Endodermal cell (in vitro differentiated cells): ENCODE measurements at places on chromosomes 4 and X.

DNA sequence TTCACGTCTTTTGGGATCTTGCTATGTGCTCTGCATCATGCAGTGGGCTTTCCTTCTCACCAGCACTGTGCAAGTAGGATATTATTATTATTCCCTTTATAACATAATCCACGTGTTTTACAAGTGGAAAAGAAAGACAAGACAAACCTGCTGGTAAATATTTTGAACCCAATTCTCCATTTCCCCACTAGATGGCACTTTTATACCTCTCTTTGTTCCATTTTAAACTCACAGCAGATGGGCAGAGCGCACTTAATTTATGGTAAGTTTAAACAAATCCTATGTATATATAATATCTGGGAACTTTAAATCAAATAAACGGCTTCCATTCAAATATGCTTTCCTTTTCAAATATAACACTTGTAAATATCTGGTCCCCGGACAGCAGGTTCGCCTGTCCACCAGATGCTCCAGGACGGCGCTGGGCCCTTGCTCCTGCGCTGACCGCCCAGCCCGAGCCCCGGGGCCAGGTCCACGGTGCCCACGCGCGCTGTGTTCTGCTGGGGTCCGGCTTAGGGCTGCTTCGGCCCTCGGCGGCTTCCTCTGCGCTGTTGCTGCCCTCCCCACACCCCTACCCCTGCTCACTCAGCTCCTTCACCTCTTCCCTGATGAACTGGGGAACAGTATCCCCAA lies 31.1 kb downstream of the F11 start:
- no peak for DNase-seq

DNA sequence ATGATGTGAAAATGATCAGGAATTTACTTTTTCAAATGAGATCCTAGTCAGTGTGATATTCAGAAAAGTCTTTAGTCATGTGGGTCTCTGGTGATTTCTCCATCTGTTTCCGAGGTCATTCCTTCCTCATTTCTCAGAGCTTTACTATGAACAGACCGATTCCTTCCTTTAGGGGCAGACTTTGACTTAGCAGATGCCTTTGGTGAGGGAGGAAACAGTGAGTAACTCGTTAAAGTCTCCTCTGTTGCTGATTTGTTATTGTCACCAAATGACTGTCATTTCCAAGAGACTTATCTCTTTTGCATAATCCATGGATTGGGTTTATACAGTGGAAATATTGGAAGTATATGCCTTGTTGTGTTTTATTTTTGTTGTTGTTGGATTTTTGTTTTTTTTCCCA lies 76.2 kb upstream of the CD99 start:
- no peak for DNase-seq

DNA sequence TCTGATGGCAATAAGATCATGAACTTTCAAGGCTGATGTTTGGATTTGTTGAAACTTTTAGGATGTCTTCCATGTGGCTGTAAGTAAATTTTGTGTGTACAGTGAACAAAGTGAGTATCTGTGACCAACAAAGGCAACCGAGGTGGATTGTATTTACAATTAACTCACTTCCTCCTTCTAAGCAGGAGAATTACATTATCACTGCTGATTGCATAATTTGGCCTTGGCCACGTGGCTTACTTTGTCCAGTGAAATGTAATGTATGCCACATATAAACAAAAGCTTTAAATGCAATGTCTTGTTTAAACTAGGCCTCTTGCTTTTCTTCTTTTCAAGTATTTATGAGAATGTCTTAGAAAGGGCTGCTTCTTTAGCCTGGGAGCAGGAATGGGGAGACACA lies 66.3 kb upstream of the MAD2L1 start:
- DNase-seq: no peak

GRCh38 chr4:80252427-80252826 lies 14.0 kb upstream of the FGF5 start:
- no peak for DNase-seq

DNA sequence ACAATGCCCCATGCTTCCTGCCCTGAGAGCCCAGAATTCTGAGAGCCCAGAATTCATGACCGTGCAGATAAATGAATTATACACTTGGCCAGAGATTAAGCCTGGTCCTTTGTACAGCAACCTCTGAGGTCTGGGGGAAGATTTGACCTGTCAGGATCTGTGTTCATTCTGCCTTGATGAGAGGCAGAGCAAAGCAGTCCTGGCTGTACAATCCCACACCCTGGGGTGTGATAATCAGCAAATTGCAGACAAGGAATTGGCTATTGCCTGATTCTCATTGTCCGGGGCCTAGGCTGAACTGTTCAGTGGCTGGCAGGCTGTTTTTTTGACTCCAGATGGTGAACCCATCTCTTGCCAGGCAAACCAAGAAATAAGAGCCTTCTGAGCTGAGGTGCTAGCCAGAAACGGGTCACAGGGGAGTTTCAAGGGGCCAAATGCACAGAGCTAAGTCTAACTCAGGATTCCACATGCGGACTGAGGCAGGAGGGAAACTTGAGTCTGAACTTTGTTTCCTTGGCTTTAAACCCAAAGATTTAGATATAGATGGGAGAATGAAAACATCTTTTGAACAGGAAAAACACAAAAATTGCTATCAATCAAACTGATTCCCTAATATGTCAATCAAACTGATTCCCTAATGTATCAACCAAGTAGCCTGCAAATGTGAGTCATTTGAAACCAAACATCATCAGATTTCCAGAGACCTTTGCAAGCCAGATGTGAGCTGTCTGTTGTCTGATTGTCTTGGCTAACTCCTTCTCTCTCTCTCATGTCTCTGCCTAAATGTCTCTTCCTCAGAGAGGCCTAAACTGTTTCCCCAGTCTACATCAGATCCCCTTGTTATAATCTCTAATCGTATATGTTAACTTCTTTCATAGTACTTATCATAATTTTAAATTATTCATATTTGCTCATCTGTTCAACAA lies 159.3 kb downstream of the ATG4A start:
- no peak for DNase-seq

DNA sequence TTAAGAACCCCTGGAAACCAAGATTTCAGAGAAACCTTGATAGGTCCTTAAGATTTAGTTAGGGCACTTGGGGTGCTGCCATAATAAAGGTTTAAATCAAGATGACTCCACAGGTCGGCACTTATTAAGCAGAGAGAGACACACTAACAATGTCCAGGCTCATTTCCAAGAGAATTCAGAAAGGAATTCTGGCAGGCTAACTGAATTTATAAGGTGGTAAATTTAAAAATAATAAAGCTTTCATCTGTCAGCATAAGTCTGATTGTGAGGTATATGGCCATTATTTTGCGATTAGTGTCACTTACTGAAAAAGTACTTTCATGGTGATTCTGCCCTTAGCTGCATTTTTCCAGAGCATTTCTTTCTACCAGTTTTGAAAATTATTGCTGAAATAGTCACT lies 472.7 kb downstream of the ARAP2 start:
- no peak for DNase-seq

GRCh38 chr4:185424905-185425646 lies 688 bp downstream of the UFSP2 start:
- peak; percentile 48 for DNase-seq

DNA sequence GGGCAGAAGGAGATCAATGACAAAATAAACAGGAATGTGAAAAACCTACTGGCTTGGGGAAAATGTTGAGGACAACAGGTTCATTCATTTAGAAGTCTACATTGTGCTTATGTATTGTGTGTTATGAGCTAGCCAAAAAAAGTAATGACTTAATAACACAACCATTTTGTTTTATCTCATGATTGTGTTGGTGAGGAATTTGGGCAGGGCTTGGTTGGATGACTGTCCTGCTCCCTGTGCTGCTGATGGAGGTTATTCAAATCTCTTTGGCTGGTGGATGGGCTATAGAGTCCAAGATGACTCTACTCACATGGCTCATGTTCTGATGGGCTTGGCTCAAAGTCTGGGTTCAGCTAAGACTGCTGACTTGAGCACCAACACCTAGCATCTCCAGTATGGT lies 116.3 kb downstream of the HS3ST1 start:
- no peak for DNase-seq
